ENCODE measurements at places on chromosomes 3 and 15. TPM values are rescaled to one million over a fixed set of nuclear protein-coding genes. Genes with fewer than 3 reads are reported as not detected.

The ATP13A4 gene
- 33.6 TPM for total RNA-seq

The RGMA gene
- total RNA-seq = 10.6 TPM

The MEF2A gene
- 61.7 TPM for total RNA-seq

The CDCP1 gene
- total RNA-seq = 87.5 TPM

The CASR gene
- total RNA-seq = 0.36 TPM

The THRB gene
- total RNA-seq = 25.1 TPM

The CCDC13 gene
- 3.3 TPM for total RNA-seq

The CAND2 gene
- total RNA-seq = 1.4 TPM

GRCh38 chr3:152195206-152195605, 73.5 kb upstream of the MBNL1 start:
- no peak for DNase-seq

- DNase-seq = no peak
Observed at GRCh38 chr15:75966073-75966472, 46.2 kb downstream of the NRG4 start.

DNA sequence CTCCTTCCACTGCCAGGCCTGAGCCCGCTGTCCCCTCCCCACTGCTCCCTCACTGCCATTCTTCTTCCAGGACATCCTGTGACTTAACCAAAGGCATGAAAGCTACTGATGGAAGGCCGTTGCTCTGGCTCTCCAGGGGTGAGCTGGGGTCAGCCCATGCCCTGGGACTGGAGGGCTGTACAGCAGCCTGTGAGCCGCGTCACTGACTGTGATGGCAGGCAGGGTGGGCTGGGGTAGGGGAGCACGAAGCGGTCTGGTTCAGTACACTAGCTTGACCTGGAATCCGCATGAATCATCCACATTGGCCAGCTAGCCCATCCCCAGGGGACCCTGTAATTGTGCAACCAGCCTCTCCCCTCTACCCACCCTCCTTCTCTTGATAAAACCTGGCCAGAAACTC, 30.8 kb downstream of the CORO2B start:
- peak; percentile 72 for DNase-seq

GRCh38 chr15:98753726-98754656, 105.7 kb downstream of the IGF1R start:
- no peak for DNase-seq

DNA sequence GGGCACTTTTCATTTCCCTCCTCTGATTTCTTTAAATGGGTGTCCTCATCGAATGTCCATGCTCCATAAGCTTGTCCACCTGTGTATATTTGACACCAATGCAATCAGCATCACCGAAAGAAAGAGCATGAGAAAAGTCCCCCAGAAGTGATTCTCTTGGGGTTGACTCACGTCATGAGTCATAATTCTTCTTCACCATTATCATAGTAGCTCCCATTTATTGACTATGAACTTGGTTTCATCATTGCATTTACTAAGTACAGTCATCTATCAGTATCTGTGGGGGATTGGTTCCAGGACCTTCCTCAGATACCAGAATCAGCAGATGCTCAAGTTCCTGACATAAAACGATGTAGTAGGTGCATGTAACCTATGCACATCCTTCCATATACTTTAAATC, 372.5 kb upstream of the CFAP20DC start:
- no peak for DNase-seq

DNA sequence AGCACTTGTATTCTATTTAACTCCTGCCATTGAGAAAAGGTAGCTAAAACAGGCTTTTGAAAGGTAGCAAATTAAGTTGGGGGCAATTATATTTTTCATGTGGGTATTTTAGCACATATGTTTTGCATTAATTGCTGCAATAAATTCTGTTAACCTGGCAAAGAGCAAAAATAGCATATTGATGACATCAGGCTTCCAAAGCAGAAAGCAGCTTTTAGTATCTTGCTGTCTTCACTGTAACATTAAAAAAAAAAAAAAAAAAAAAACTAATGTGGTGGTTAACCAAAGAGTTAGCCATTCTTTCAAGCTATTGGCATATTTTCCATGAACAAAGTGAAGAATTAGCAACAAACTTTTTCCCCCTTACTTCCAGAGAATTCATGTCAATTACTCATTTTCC, 9.1 kb downstream of the EPHA3 start:
- DNase-seq = no peak

DNA sequence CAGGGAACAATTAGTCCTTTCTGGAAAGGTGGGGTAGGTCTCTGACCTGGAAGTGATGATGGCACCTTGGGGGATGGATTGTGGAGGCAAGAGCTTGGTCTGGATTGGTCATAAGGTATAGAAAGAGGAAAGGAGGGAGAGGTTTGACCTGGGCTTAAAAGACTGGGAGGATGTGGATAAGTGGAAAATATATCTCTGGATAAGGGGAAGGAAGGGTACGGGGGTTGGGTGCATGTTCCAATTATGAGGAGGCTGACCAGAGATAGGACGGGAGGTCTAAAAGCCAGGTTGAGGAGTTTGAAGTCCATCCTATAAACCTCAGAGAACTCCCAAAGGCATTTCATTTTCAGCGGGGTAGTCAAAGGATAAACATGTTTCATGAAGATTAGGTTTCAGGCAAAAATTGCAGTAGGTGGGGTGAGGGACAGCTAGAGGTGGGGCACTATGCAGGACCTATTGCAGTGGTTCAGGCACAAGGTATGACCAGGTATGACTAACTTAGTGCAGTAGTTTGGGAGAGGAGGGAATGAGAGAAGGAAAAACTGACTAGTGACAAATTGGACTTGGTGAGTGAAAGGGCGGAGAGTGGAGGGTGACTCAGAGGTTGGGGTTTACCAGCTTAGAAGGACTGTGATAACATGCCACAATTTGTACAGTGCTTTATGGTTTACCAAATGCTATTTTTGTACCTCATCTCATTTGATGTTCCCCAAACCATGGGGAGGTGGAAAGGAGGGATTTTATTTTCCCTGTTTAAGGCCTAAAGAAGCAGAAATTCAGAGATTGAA, 10.7 kb downstream of the PDE8A start:
- no peak for DNase-seq

GRCh38 chr3:16329826-16330129, 64.8 kb downstream of the OXNAD1 start:
- no peak for DNase-seq

DNA sequence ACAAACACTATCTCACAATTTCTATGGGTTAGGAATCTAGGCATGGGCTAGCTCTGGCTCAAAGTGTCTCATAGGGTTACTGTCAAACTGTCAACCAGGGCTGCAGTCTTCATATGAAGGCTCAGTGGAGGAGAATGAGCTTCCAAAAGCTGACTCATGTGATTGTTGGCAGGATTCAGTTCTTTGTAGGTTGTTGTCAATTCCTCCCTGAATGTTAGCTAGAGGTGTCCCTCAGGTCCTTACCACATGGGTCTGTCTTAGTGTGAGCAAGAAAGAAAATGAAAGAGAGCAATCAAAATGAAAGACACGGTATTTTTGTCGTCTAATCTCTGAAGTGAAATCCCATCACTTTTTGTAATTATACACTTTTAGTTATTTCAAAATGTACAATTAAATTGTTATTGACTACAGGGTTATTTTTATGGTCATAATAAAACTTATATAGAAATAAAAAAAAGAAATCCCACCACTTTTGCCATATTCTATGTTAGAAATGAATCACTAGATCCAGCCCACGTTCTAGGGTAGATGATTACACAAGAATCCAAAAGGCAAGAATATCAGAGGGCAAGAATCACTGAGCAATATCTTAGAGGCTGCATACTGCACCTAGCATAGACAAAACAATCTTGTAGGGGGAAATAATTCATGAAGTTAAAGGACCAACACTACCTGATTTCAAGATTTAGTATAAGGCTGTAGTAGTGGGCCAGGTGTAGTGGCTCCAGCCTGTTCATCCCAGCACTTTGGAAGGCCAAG, 8.4 kb downstream of the ACSBG1 start:
- DNase-seq = no peak

DNA sequence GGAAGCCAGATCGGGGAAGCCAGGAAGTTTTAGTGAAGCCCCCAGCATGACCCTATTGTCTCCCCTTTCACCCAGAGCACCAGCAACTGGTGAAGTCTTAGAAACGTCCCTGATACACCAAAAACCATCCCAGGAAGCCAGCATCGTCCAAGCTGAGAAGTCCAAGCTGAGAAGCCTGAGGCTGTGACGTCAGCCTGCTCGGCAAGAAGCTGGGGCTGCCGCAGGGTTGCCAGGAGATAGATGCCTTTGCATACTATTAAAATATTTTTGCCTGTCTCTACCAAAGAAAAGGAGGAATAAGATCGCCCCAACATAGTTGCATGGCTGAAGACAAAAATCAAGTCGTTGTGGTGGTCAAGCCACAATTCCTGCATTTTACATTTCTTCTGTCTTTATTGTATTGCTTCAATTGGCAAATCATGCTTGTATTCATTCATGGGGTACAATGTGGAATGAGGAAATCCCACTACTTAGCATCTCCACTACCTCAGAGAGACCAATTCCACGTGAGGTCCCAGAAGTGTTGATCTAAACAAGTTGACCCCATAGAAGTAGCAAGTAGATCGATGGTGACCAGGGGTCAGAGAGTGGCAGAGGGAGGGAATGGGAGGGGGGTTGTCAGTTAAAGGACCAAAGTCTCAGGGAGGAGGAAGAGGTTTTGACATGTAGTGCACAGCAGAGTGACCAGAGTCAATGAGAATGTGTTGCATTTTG, 19.6 kb upstream of the EMC3 start:
- no peak for DNase-seq

- no peak for DNase-seq
Observed at GRCh38 chr15:69265347-69265955, 33.3 kb upstream of the PAQR5 start.

GRCh38 chr15:92847841-92848240, 52.3 kb upstream of the CHD2 start:
- no peak for DNase-seq

Measured in mucosa of descending colon (tissue), 3 donors.